IMR-90 (cell line): ENCODE measurements at places on chromosomes 1 and 21. TPM values are rescaled to one million over a fixed set of nuclear protein-coding genes. Genes with fewer than 3 reads are reported as not detected.

- no peaks in the 10 kb centered on the region; the same call in 1 of the 2 replicates for H3K4me1 ChIP-seq
- no peak overlapping the region for H3K27ac ChIP-seq
- H3K4me3 ChIP-seq = no peak overlapping the region
- no peak for DNase-seq
These were observed 9.6 kb downstream of the CRYBG2 start for GRCh38 chr1:26344147-26344920.

The RPE65 gene
- total RNA-seq = under 0.01 TPM in 1 of 2 replicates, not detected in the other

The OR10K2 gene
- not detected in 2 replicates for total RNA-seq

GRCh38 chr1:170388489-170388888 lies 143.5 kb upstream of the GORAB start:
- no peak for DNase-seq
- H3K4me3 ChIP-seq = no peak overlapping the region
- no peaks in the 10 kb centered on the region for H3K4me1 ChIP-seq
- no peak overlapping the region for H3K27ac ChIP-seq
- H3K27me3 ChIP-seq = no peaks in the 10 kb centered on the region

The MNDA gene
- total RNA-seq = not detected in 2 replicates

DNA sequence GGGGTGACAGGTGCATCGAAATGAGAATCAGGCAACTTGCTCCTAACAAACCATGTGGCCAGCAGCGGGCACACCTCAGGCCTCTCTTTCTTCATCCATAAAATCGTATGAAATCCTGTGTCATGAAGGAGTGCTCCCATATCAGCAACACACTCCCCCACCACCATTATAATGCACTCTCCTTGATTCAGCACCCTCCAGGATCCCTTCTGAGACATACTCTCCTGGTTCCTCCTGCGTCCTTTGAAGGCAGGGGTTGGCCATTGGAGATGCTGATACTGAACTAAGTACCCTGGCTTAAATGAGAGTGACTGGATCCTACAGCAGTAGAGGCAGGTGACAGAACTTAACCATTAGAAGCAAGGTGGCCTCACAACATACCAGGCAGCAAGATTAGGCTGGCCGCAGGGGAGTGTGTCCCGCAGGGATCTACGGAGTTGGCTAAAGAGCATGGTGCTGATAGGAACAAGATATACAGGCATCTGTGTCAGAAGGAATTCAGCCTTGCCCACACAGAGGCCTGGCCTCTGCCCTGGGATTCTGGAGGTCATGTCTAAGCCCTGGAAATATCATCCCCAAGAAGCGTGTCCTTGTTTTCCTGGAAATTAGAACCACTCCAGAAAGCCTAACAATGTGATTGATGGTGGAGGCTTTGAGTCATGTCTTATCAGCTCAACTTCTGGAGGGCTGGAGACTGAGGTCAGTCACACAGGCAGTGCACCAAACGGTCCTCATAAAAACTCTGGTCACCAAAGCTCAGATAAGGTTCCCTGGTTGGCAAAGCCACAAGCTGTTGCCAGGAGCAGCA lies 16.8 kb downstream of the S100A7A start:
- no peaks in the 10 kb centered on the region for H3K36me3 ChIP-seq
- DNase-seq = no peak
- H3K27ac ChIP-seq = no peak overlapping the region
- peaks cover 6% of the 10 kb centered on the region for H3K27me3 ChIP-seq

DNA sequence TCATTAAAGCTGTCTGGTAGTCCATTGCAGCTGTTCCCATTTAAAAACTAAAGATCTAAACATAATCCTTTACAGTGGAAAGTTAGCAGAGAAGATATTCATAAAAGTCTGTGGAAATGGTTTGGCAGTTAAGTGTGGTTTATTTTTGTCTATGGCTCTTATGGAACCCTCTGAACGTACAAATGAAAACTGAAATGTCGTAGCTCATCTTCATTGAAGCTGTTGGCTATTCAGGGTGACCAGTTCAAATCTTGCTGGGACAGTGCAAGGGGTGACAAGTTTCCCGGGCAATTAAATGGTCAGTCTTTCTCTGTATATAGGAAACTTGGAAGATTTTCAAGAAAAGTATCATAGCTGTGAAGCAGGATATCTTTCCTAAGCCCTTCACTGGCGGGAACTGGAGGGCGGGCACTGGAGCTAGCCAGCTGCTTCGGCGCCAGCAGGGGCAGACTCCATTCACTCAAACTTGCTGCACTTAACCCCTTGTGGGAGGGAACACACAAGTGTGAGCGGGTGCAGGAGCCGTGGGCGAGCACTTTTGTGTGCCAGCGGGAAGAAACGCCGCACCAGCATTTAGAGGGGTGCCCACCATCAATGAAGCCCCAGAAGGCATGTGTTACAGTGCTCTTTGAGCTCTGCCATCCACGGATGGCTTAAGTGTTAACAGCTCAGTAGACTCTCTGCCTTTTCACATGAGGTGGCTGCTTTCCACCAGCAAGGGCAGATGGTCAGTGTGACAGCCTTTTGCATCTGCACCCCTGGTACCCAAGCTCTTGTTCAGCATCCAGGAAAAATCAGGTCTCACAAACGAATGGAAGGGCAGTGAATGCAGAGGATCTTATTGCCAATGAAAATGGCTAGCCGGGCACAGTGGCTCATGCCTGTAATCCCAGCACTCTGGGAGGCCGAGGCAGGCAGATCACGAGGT lies 232.1 kb upstream of the KAZN start:
- DNase-seq = no peak
- peaks cover 2% of the 10 kb centered on the region; the same call in 1 of the 2 replicates for H3K4me1 ChIP-seq
- H3K27ac ChIP-seq = no peak overlapping the region

The MTHFR gene
- 6.7 and 7.3 TPM in 2 replicates for total RNA-seq

DNA sequence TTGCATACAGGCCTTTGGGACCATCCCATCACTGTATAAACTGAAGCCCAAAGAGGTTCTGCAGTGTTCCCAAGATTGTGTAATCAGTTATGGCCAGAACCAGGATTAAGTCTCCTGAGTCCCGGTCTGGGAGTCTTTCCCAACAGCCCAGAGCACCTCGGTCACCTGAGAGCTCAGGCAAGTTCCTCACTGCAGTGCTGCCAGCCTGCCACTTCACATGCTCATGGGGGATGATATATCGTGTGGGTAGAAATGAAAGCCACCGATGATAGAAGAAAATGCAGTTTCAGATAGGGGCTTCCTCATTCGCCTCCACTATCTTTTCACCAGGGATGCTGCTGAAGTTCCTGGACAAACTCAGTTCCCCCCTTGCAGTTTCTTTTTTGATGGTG lies 30.4 kb downstream of the FHAD1 start:
- H3K4me3 ChIP-seq = no peak overlapping the region
- H3K4me1 ChIP-seq = no peaks in the 10 kb centered on the region
- H3K36me3 ChIP-seq = no peaks in the 10 kb centered on the region
- H3K27ac ChIP-seq = no peak overlapping the region
- DNase-seq = no peak

DNA sequence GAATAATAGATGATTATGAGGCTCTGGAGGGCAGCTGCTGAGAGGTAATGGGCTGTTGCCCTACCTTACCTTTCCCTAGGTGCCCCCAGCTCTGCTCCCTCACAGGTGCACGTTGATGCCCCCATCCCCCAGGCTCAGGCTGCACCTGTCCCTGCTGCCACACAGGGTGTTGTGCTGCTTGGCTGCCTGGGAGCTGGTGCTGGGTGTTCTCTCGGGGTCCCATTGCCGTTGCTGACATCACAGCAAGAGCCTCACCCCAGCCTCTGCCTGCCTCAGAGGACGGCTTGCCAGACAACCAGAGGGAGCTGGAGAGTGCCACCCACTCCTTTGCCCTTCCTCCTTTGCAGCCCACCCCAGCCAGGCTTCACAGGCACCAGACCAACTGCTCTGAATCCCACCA lies 31.4 kb upstream of the DMBX1 start:
- no peak overlapping the region for H3K27ac ChIP-seq
- H3K4me3 ChIP-seq = no peak overlapping the region
- no peaks in the 10 kb centered on the region for H3K4me1 ChIP-seq
- no peak for DNase-seq
